ENCODE measurements at places on chromosomes 7 and 10. TPM values are rescaled to one million over a fixed set of nuclear protein-coding genes. Genes with fewer than 3 reads are reported as not detected.

The PCDH15 gene
- total RNA-seq = 16.9 TPM

- no peak overlapping the region for H3K4me3 ChIP-seq
- DNase-seq = no peak
- no peaks in the 10 kb centered on the region for H3K4me1 ChIP-seq
- H3K27me3 ChIP-seq = no peaks in the 10 kb centered on the region
- no peak overlapping the region for H3K27ac ChIP-seq
Measured at GRCh38 chr7:14850039-14850438, 52.5 kb downstream of the DGKB start.

DNA sequence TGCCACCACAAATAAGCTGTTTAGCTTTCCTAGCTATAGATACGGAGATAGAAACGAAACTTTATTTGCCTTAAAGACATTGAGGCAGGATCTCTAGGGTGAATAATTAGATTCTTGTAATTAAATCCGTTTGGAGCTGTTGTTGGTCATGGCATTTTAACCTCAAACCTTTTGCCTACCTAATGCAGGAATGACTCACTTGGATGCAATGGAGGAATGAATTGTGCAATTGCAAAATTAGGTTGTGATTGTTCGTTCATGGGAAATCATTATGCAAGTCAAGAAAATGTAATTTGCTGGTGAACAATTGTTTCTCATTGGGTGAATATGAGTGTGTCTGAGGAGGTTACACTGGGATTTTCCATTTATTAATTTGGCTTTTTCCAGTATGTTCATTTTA is 703.5 kb downstream of the GATA3 start:
- H3K4me3 ChIP-seq = no peak overlapping the region
- H3K27ac ChIP-seq = no peak overlapping the region
- no peaks in the 10 kb centered on the region for H3K27me3 ChIP-seq
- no peaks in the 10 kb centered on the region for H3K4me1 ChIP-seq

DNA sequence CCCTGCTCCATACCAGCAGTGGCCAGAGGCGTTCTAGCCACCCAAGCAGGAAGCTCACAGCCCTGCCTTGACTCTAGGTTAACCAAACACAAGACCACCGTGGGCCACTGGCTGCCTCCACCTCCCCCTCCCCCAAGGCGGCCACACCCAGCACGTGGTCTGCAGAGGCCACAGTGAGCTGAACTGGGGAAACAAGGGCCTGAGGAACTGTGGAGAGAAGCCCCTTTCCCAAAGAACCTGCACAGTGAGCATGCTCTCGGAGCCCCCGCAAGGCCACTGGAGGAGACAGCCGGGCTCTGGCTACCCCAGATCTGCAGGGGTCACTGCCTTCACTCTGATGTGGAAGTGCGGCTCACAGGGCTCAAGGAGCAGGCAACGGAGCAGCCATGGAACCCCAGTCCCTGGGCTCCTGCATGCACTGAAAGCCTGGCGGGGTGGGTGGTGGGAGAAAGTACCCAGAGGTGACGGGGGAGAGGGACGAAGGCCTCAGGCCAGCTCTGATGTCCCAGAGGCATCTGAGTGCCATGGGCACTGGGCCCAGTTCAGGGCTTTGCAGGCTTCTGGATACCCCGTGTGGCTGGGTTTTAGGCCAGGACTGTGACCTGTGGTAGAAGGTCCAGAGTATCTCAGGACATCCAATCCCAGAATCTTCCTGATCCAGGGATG is 189.2 kb downstream of the EBF3 start:
- no peak overlapping the region for H3K4me3 ChIP-seq
- DNase-seq = no peak
- H3K27ac ChIP-seq = no peak overlapping the region
- no peaks in the 10 kb centered on the region for H3K27me3 ChIP-seq

- H3K36me3 ChIP-seq = no peaks in the 10 kb centered on the region
- H3K4me3 ChIP-seq = no peak overlapping the region
- H3K4me1 ChIP-seq = peaks cover 2% of the 10 kb centered on the region
- no peaks in the 10 kb centered on the region for H3K27me3 ChIP-seq
- H3K27ac ChIP-seq = no peak overlapping the region
Measured at GRCh38 chr7:41880107-41880506, 177.2 kb upstream of the INHBA start.

DNA sequence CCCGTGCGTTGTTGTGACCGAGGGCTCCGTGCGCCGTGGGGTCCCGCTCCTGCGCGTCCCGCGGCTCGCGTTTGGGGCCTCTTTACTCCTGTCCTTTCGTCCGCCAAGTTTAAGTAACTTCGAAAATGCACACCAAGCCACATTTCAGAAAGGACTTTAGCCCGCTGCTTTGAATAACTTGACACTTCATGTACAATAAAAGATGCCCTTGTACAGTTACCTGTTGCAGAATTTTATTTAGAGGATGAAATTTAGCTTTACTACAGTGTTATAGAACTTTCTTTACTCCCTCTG is 459 bp downstream of the SUGCT start:
- DNase-seq = no peak
- no peaks in the 10 kb centered on the region for H3K27me3 ChIP-seq
- no peaks in the 10 kb centered on the region for H3K36me3 ChIP-seq
- peak overlapping the region; percentile 78 for H3K27ac ChIP-seq
- H3K4me3 ChIP-seq = peak overlapping the region; percentile 50

The LDB3 gene
- 3.2 TPM for total RNA-seq

The CRYGN gene
- 0.34 TPM for total RNA-seq

The GIMAP5 gene
- total RNA-seq = 27.3 TPM

GRCh38 chr10:73789659-73790055 is 4.3 kb downstream of the ZSWIM8 start:
- no peaks in the 10 kb centered on the region for H3K4me1 ChIP-seq
- no peak overlapping the region for H3K4me3 ChIP-seq
- no peak overlapping the region for H3K27ac ChIP-seq
- H3K27me3 ChIP-seq = no peaks in the 10 kb centered on the region

All from lung (tissue), 17 donors.